Epithelial cell of esophagus (primary cell): ENCODE measurements at places on chromosomes 7 and 10.

DNA sequence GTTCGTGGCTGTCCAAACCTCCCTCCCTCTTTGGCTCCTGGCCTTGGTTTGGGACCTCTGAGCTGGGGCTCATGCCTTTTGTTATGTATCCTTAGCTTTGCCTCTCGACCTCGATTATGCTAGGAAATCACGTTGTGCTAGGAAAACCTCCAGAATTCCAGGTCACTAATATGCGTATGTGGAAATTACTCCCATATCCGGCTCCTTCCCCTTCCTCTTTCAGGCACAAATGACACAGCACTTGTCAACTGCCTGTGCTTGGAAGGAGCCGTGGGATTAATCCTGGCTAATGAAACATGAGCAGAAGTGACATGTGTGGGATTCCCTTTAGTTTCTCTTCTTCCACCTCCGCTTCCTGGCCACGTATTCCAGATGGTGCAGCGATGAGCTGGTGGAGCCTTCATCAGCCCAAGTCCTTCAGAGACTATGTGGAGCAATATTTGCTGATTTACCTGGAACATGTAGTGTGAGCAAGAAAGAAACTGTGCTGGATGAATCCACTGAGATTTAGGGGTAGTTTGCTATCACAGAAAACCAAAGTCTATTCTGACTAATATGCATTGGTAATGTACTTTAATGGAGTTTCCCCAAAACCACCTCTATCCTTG lies 149.2 kb downstream of the REEP3 start:
- DNase-seq = no peak

DNA sequence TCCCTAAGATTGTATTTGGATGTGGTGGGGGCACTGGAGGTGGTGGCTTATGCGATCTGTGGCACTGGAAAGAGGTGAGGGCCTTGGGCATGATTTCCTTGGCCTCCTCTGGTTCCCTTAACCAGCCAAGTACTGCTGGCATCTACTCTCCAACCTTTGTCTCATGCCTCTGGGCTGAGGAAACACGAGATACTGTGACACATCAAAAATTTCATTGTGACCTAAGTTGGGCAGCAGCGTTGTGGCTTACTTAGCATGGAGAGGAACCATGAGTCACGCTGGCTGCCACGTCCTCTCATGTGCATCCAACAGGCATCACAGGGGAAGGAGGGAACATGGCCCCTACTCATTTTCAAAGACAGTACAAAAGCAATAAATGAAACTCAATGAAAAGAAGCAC lies 29.7 kb upstream of the GSDME start:
- DNase-seq = peak; percentile 97

- DNase-seq = peak; percentile 58
Observed at GRCh38 chr10:114905450-114905849, 32.5 kb upstream of the TRUB1 start.

- no peak for DNase-seq
Observed at GRCh38 chr7:88928276-88928675, 132.7 kb upstream of the TEX47 start.

DNA sequence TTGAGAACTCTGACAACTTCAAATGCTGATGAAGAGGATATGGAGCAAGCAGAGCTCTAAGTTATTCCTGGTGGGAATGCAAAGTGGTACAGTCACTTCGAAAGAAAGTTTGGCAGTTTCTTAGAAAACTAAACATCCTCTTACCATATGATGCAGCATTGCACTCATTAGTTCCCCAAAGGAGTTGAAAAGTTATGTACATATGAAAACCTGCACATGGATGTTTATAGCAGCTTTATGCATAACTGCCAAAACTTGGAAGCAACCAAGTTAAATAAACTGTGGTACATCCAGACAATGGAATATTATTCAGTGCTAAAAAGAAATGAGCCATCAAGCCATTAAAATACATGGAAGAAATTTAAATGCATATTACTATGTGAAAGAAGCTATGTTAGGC lies 779.3 kb upstream of the COBL start:
- DNase-seq = no peak

GRCh38 chr10:33781606-33782395 lies 447.3 kb upstream of the NRP1 start:
- DNase-seq = no peak

DNA sequence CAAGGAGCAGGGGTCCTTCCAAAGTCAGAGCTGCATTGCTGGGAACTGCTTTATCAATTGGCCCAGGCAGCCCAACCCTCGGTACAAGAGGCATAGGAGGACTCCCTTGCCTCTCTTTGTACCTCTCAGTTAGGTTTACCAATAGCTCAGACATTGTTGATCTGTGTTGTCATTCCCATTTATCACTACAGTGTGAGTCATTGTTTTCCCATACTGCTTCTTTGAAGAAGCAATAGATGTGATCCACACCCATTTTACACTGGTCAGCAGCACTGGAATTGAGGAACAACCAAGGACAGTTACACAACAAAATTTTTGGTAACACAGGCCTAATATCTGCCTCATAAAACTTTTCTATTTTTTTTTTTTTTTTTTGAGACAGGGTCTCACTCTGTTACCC lies 307.2 kb downstream of the SNX13 start:
- DNase-seq = peak; percentile 89

DNA sequence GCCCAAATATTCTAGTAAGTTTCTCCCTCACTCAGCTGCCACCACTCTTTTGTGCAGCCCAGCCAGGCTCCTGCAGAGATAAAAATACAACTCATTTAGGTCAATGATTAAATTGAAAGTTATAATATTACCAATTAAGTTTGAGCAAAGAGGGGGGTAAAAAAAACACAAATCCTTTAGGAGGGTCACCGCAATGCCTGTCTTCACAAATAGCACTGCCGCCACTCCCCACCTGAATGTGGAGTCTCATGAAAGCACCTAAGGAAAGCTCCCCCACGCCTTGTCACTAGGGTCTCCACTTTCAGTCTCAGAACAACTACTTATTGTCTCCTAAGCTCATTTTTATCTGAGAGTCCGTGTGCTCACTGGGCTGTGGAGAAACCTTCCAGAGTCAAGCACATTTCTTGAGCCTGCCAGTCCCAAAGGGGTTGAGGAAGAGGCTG lies 148.7 kb downstream of the FGFR2 start:
- no peak for DNase-seq

DNA sequence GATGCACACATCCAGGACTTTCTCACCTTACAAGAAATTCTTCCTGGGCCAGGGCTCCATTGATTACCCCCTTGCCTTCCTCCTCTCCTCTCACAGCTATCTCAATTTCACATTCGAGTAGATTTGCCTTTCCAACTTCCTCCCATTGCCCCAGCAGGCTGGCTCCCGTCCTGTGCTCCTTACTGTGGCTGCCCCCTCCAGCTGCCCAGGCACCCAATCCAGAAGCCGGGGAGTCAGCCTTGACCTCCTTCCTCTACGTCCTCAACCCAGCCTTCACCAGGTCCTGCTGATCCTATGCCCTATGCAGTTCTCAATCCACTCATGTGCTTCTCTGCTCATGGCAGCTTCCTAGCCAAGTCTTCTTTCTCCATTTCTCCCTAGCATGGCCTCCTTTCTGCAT lies 85.7 kb upstream of the GPR26 start:
- no peak for DNase-seq

GRCh38 chr10:94292434-94293090 lies 70.2 kb downstream of the NOC3L start:
- peak; percentile 47 for DNase-seq

GRCh38 chr10:113359655-113360054 lies 193.2 kb upstream of the HABP2 start:
- no peak for DNase-seq

DNA sequence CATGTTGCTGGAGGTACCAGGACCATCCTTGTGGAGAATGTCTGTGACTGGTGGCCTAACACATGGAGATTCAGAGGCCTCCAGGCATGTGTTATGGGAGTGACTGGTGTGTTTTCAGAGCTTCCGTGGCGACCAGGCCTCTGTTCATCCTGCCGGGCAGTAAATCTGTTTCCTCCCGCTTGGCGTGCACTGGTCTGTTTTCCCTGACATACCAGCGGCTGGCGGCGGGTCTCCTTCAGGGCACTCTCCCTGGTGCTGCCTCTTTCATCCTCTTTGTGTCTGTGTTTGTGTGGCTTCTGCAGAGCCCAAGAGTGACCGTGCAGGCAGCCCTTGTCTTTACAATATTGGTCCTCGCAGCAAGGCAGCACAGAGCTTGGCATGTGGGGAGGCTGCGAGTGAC lies 385.1 kb upstream of the MKI67 start:
- no peak for DNase-seq

DNA sequence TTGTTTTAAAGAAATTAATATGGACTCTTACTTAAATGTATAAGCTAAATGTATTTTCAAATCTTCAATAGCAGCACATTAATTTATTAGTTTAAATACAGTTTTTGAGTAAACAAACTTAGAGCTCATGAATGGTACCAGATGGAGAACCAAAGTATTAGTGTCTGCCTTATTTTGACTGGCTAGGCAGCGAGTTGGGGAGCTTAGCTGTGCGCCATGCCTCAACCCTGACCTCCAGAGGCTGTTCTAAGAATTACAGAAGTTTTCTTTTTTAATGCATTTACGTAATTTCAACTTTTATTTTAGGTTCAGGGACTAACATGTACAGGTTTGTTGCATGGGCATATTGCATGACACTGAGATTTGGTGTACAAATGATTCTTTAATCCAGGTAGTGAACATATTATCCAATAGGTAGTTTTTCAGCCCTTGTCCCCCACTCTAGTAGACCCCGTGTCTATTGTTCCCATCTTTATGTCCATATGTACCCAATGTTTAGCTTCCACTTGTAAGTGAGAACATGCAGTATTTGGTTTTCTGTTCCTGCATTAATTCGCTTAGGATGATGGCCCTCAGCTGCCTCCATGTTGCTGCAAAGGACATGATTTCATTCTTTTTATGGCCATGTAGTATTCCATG lies 166.8 kb downstream of the IQUB start:
- peak; percentile 53 for DNase-seq

DNA sequence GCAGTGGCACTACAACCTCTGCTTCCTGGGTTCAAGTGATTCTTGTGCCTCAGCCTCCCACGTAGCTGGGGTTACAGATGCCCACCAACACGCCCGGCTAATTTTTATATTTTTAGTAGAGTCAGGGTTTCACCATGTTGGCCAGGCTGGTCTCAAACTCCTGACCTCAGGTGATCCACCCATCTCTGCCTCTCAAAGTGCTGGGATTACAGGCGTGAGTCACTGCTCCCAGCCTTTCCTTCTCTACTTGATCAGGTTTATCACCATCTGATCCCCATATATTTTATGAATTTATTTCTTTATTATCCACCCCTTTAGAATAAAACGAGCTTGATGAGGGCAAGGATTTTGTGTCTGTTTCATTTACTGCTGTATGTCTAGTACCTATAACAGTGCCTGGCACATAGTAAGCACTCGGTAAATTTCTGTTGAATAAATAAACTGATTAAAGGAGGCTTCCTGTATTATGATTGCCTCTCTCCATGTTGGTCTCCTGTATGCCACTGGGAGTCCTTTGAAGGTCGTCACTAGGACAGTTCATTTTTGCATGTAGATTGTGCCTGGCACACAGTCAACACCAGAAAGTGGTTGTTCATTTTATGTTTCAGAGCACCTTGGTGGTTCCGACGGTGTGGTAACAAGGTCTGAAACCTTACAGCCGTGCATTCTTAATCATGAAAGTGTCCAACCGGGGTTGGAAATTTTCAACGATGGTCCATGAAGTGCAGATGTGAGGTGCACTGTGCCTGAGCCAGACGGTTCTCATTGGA lies 9.6 kb upstream of the EIF3A start:
- DNase-seq = no peak

DNA sequence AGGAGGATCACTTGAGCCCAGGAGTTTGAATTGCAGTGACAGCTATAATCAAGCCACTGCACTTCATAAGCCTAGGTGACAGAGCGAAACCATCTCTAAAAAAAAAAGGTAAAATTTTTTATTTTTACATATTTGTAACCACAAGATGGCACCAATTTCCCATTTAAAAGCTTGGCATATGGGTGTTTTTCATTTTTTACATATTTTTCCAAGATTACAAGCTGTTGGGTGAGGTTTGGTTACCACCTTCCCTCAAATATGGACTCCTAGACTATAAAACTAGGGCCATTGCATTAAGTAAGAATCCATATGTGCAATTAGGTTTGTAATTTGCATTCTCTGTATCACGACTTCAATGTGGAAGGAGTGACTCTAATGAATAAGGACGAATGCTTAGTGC lies 129.3 kb upstream of the ACBD5 start:
- DNase-seq = peak; percentile 25

- no peak for DNase-seq
Observed at GRCh38 chr10:19756919-19757318, 59.3 kb upstream of the PLXDC2 start.

GRCh38 chr10:72954596-72955554 lies at the start of gene PLA2G12B:
PLA2G12B (minus strand) TSS chr10:72954806; CDS start chr10:72954685, 121 bp downstream.
- no peak for DNase-seq

- peak; percentile 72 for DNase-seq
Observed at GRCh38 chr7:12802070-12802469, 114.6 kb downstream of the ARL4A start.

GRCh38 chr7:106635411-106635810 lies 25.5 kb downstream of the CCDC71L start:
- DNase-seq = no peak

DNA sequence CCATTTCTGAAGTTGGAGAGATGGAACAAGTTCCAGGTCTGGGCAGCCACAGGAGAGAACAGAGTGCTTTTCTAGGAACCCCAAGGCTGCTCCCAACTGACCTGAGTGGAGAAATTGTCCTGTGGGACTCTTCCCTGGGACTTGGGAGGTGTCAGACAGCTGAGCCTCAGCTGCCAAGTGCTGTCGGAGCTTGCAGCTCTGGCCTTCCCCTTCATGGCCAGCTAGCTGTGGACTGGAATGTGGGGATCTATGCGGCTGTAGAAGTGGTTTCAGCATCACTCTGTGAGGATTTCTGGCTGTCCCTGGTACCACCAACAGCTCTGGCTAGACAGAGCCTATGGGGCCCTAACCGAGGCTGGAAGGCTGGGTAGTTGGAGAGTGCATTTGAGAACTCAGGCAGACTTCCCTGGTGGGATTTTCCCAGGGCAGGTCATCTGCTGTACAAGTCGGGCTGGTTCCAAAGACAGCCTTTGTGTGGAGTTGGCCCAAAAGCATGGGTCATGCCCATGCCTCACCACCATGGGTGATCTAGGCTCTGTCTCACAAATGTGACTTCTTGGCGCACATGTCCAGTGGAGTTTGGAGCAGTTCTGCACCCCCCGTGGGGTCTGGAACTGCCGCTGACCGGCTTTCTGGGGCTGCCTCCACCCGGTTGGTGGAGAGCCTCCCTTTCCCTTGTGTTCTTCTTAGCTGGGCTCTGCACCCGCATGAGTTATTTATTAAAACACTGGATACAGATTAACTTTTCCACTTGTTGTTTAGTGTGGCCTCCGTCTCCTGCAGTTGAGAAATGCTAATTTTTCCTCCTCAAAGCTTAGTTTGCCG lies 10.9 kb downstream of the SUFU start:
- no peak for DNase-seq
